ENCODE measurements at places on chromosomes 7 and 10.

- DNase-seq, result no peak
Measured at GRCh38 chr10:48442090-48442808, 135.8 kb downstream of the MAPK8 start.

- DNase-seq, result no peak
Measured at GRCh38 chr7:82305347-82306005, 138.1 kb downstream of the CACNA2D1 start.

DNA sequence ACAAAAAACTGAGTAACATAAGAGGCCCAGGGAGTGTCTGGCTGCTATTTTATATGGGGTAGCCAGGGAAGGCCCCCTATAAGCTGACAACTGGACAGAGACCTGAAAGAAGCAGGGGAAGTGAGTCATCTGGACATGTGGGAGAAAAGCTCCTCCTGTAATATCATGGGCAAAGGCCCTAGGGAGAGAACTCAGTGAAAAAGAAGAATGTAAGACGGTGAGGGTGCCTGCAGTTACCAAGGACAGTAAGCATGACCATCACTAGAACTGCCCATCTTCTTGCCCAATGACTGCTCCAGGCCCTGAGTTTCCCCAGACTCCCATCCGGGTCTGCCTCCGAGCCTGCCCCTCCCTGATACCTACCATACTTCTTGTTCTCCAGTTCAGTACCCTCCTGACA, 2.3 kb downstream of the ELMO1 start:
- DNase-seq, result no peak

- DNase-seq, result no peak
Measured at GRCh38 chr7:121192834-121193233, 136.0 kb upstream of the WNT16 start.

DNA sequence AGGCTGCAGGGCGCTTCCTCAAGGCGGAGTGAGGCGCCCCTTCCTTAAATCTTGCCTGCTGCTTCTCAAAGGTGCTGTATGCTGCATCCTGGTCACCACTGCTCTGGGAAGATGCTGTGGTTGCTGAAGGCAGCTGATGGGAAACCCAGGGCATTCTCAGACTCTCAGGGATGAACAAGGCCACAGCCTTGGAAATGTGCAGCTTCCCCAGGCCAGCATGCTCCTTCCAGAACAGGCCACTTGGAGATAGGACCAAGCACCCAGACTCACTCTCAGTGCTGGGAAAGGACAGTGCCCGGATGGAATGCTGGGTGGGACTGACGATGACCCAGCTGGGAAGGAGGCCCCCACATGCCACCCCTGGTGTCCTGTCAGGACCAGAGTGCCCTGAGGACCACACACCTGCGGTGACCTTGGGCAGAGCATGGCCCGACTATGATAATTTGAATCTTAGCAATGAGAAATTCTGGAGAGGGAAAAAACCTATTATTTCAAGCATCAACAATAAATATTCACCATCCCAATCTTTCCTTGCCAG, 235.5 kb downstream of the TNS3 start:
- DNase-seq, result no peak

- DNase-seq, result no peak
Measured at GRCh38 chr7:139683137-139683921, 94.5 kb downstream of the HIPK2 start.

GRCh38 chr10:84195044-84195830, 900 bp downstream of the CDHR1 start:
- no peak for DNase-seq

DNA sequence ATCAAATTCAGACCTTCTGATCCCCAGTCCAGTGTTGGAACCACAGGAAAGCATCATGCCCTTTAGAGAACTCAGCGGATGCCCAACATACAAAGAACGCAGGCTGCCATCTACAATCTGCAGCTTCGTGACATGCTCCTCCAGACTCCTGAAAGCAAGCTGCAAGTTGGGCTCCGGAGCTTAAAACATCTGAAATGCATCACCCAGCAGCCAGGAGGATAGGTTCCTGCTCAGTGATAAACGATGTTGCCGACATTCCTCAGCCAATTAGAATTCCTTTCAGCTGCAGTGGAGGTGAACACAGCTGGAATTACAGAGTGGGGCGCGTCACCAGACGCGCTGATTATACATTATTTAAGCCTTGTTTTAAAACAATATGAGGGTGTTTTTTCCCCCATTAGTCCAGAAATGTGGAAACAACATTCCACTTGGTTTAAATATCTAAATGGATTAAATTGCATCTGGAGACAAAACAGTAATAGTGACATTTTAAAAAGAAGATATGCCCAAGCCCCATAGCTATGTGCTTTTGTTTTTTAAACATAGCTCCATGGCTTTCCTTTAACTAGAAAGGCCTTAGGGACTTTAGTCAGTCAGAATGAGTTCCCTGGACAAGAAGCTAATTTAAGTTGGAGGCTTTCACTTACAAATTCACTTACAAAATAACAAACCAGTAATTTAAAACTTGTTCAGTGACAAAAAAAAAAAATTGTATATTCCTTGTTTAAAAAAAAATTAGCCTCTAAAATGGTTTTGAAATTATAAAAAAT, 6.3 kb downstream of the SMURF1 start:
- DNase-seq, result no peak

DNA sequence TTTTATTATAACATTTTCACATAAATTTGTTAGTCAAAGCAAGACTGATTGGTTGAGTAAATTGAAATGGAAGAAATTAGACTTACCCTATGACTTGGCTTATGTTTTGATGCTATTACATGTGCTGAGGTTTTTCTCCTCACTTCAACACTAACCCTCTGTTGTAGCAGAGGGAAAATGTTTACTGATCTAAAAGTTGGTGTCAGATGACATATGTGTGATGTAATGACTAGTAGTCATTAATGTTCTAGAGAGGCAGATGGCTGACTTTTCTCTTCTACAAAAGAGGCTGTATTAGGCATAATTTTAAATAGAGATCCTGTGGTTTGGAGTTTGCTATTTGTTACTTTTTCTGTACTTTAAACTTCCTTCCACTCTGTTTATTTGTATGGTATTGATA, 266.0 kb downstream of the BBS9 start:
- DNase-seq, result no peak

GRCh38 chr10:99555371-99555770, 22.6 kb downstream of the NKX2-3 start:
- DNase-seq, result no peak

DNA sequence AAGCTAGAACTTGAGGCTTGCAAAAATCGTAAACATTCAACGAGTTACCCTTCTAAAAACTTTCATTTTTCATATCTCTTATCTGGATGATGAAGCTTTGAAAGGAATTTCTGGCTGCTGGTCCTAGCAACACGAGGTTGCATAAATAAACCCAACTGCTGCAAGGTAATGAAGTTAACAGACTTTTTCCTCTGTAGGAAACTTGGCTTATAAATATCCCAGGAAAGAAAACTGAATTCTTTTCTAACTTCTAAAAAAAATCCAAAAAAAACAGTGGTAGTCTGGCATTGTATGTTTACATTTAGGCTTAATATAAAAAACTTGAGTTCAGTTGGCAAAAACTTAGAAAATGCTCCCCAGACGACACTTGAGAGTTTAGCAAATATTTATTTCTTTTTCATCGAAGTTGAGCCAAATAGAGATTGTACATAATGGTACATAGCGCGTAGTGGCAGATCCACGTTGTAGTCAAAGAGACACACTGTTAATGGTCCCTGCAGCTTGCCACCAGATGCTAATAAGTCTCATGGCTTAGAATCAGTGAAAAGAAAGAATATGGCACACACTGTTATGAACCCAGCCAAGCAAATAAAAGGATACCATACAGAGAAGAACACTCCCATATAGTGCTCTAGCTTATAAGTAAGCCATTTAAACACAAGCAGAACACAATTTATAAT, 200.3 kb upstream of the PCLO start:
- DNase-seq, result no peak

DNA sequence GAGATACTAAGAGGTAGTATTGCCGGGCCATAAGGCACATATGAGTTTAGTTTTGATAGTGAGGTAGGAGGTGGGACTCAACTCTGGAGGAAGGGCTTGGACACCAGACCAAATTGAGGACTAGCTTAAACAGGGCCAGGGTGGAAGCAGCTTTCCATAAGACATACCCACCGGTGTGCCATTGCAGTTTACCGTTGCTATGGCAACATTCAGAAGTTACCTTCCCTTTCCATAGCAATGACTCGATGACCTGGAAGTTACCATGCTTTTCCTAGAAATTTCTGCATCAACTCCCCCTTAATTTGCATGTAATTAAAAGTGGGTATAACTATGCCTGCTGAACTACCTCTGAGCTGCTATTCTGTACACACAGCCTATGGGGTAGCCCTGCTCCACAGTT, 10.9 kb upstream of the SNX10 start:
- DNase-seq, result no peak

DNA sequence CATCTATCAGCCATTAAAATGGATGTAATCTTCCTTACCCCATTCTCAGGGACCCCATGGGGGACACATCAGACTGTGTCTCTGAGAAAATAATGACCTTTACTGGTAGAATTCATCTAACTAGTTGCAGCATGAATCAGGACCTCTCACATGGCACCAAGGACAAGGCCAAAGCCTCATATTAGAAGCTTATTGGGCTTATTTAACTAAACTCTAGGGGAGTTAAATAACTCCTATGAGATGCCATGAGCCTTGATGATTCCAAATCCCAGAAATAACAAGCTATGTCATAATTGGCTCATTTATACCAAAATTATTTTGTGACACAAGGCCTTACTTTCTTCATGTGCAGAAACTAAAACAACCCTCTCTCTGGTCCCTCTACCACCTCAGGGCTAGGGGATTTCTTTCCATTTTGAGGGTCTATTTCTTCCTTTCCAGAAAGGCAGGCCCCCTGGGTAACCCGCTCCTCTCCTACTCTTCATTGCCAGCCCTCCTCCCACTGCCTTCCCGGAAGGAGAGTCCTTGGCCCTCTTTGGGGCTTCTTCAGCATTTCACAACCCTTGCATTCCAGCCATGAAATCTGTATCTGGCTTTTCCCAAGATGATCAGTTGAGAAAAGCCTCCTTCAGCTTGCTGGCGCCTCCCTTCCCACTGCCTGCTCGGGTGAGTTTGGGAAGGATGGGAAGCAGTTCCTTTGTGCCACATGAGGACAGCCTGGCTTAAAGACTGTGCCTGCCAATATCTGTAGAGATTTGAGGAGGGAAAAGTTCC, 41.8 kb upstream of the TRIM8 start:
- DNase-seq, result no peak

- DNase-seq, result no peak
Measured at GRCh38 chr7:78396210-78396609, 597.6 kb downstream of the PHTF2 start.

- DNase-seq, result peak; percentile 86
Measured at GRCh38 chr10:123398180-123398591, 244.0 kb downstream of the BUB3 start.

DNA sequence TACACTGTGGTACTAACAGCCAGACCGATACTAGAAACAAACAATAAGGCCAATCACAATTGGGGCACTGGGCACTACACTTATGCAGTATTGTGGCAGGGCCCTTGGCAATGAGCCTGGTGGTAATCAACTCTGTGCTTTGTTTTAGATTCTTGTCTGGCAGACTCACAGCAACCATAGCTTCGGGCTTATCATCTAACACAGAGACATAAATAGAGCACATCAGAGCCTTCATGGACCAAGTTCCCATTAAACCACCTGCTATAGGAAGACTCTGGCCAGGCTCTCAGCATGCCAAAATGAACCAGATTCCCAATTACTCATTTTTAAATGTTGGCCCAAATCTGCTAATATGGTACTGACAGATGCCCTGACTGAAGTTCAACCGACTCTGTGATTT, 218.6 kb downstream of the DGKI start:
- no peak for DNase-seq

GRCh38 chr7:25726170-25726780, 425.7 kb upstream of the NFE2L3 start:
- DNase-seq, result no peak

DNA sequence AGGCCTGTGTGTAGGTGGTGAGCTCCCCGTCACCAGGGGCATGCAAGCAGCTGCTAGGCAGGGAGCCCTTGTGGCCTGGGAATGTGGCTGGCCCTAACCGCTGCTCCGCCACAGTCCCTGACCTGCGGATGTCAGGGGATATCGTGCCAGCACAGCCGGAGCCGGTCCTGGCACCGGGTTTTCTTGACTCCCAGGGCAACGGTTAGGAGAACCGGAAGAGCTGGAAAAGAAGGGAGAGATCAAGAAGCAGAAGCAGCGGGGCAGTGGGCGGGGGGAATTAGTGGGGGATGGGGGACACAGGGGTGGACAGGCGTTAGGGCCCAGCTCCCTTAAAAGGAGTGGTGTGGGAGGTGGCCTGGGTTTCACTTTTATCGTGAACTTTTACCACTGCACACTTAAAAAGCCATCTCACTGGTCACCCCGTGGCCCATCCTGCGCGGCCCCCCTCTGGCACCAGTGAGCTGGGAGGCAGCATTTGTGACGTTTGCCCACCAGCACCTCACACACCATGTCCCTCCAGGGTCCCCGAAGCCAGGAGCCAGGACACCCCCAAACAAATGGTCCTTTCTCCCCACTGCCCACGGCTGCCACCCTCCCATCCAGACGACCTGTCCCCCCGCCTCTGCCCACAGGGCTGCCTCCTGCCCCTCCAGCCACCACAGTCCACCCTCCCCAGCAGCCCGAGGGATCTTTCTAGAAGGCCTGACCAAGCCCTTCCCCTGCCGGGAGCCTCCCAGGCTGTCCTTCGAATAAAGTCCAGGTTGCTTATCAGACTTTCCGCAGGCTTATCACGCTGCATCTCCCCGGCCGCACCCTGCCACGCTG, 1.8 kb upstream of the MICALL2 start:
- DNase-seq, result no peak

DNA sequence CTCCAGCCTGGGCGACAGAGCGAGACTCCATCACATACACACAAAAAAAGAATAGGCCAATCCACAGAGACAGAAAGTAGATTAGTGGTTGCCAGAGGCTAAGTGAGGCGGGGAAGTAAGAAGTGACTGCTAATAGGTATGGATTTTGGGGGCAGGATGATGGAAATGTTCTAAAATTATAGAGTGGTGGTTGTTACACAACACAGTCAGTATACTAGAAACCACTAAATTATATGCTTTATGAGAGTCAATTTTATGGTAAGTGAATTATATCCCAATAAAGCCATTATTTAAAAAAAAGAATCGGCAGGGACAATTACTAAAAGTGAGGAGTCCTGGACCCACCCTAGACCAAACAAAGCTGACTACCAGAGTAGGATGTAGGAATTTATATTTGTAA, 24.3 kb downstream of the DENND2A start:
- DNase-seq, result no peak

DNA sequence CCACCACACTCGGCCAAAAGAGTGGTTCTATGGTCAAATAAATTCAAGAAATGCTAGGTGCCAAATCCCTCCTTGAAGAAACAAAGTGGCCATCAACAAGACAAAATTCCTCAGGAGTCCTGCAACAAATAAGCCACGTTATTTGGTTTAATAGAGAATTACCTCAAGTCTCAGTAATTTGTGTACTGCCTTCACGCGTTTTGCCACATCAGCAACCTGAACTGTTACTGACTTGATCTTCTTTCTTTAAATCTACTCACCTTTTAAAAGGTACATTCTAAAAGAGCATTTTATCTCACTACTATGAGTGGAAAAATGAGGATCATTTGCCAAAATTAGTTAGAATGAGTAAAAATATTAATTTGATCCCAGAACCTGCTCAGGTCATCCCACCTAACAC, 34.6 kb upstream of the LCOR start:
- DNase-seq, result no peak

GRCh38 chr10:124010563-124011131, 82.8 kb downstream of the CHST15 start:
- no peak for DNase-seq

GRCh38 chr7:115976651-115977050, 53.9 kb downstream of the TFEC start:
- DNase-seq, result no peak

Data from RPMI8226 (cell line).